ENCODE measurements at places on chromosomes 3 and 15.

- no peak for DNase-seq
These were observed 1020.3 kb downstream of the NAALADL2 start for GRCh38 chr3:175879417-175879816.

DNA sequence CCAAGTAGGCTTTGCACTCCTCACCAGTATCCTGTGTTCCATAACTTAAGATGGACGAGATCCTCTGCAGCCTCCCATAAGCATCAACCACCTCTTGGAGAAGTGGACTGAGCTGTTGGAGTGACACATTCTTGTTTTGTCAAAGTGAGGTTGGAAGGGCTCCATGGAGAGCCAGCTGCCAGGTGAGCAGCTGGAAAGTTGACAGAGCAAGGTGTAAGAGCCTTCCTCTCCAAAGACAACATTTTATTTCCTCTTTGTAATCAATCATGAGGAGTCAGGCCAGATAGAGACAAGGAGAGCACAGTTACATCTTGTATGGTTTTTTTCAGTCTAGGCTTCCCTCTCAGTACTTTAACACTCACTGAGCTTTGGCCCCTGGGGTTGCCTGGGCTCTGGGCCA is 5.1 kb downstream of the ABI3BP start:
- no peak for DNase-seq

DNA sequence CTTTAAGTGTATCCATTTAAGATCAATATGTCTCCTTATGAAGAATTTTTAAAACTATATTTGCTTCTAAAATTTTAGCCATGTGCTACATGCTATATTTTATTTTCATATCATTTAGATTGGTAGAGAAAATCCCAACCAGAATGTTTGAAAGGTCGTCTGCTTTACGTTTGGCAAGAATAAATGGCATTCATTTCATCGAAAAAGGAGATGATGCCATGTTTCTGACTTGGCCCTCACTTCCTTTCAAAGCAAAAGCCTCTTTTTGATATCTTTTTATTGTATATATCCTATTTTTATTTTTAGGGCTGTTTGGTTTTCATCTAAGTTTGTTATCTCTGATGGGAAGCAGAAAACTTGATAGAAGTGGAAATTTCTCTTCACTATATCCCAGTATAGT is 176.2 kb downstream of the PLCL2 start:
- DNase-seq: no peak

DNA sequence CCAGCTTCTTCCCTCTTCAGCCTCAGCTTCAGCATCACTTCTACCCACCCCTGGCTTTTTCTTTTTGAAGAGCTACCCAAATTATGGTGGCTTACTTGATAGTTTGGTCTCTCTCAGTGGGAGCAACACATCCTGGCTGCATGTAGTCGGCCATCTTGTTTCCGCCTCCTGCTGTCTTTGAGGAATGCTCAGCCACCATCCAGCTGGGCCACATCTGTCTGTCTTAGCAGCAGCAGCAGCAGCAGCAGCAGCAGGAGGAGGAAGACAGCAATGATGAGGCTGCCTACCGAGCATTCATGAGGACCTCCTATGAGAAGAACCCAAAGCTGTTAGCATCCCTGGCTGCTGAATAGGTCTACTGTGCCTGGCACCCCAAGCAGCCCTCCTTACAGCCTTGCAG is 19.7 kb downstream of the IL16 start:
- DNase-seq: no peak

DNA sequence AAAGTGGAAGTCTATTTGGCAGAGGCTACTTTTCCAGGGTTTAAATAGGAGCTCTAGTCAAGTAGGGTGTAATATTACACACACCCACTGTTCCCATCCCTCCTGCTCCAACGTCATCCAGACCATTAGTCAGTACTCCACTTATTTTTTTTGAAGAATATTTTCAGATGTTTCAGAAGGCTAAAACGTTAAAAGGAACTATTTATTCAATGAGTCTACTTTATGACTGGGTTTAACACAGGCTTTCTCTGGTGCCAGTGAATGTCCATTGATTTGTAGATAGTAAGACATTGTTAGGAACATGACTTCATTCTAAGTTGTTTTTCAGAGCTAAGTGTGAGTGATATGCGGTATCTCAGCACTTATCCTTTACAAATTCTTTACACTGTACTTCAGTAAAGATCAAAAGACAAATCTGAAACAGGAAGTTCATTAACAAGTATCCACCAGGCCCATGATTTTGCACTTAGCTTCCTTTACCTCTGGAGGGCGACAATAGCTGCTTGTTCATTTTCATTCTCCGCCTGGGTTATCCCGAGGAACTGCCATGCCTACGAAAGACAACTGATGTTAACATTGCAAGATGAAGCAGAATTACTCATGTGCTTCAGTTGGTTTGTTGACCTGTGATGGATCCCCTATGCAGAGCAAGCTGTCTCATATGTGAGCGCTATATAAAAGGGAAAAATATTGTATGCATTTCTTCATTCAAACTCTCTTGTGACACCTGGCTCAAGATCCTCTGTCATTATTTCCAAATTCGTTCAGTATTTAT is 158.7 kb downstream of the USP13 start:
- peak; percentile 66 for DNase-seq

DNA sequence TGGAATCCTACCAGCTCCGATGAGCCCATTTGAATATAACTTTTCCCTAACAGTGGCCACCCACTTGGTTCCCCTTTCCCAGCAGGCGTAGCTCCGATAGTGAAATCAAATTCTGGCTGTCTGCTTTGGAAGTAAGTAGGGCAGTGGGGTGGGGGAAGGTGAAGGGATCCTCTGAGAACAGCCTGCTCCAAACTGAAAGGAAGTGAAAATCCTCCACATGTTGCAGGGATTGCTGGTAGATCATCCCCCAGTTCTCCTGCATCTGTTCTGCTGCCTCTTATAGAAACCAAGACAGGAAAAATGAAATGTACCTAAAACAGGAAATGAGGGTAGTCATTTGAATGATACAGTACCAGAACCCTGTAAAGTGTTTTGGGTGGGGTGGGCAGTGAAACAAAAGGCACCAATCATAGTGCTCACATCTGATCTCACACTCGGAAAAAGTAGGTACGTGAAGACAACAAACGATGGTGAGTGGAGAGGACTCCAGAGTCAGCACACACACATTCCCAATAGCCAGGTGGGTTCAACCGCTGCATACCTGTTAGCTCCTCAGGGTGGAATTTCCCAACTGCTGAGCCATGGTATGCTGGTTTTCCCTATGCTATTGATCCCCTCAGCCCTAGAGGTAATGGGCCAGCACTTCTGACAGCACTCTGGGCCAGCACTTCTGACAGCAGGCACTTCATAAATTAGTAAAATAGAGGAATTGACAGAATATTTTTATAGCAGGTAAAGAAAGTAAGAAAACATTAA is 304.9 kb upstream of the ADAMTS9 start:
- no peak for DNase-seq

GRCh38 chr3:125129512-125129997 is 73.8 kb upstream of the HEG1 start:
- DNase-seq: no peak

Data from NCI-H2081 treated with DMSO at 0.1 percent for 48 hours (cell line).